Skin of body (tissue), 3 donors: ENCODE measurements at places on chromosomes 16 and 17. TPM values are rescaled to one million over a fixed set of nuclear protein-coding genes. Genes with fewer than 3 reads are reported as not detected.

DNA sequence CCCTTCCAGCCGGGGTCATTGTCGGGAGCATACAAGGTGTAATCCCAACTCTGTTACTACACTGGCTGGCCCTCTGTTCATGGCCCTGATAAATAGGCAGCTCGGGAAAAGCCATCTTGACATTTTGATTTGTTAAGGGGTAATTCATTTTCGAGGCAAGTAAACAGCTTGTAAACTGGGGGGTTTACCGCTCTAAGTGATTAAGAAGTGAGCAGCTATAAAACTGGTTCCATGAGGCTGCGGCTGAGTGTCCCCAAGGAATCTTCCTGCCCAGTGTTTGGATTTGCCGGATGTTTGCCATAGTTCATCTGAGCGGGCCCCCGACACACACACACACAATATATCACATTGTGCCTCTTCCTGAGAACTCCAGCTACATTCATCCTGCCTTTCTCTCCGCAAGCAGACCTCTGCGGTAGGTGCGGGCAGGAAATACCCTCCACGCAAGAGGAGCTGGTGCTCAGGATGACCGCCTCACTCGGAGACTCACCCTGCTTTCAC lies 92.2 kb downstream of the SOCS1 start:
- DNase-seq = no peak

DNA sequence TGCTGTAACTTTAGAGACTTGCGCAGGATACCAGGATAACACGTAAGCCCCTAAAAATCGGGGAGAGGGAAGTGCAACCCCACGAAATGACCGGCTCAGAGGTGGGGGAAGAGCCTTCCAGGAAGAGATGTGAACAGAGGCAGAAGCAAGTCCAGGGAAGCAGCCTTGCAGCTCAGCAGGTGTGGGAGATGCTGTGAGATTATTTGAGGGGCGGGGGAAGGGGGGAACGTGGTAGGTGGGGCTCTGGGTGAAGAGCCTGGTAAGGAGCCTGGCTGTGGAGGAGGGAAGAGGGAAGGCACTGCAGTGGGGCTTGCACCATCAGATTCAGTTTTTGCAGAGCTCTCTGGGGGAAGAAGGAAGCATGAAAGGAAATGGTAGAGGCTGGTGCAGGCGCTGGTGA lies 95.4 kb upstream of the CACNG5 start:
- no peak for DNase-seq

DNA sequence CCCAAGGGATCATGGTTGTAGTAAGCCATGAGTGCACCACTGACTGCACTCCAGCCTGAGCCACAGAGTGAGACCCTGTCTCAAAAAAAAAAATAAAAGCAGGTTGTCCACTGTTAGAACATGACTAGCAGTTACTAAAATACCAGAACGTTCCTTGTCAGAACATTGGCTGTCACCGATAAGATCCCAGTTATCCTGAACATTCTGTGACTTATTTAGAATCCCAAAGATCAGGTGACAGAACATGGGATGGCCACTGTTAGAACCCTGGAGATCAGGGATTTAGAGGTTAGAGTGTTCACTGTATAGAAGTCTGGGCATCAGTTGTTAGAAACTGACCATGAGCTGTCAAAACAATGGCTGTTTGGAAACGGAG lies 8.6 kb downstream of the CES4A start:
- no peak for DNase-seq

GRCh38 chr16:13909872-13910303 lies 10.1 kb upstream of the ERCC4 start:
- DNase-seq = no peak

DNA sequence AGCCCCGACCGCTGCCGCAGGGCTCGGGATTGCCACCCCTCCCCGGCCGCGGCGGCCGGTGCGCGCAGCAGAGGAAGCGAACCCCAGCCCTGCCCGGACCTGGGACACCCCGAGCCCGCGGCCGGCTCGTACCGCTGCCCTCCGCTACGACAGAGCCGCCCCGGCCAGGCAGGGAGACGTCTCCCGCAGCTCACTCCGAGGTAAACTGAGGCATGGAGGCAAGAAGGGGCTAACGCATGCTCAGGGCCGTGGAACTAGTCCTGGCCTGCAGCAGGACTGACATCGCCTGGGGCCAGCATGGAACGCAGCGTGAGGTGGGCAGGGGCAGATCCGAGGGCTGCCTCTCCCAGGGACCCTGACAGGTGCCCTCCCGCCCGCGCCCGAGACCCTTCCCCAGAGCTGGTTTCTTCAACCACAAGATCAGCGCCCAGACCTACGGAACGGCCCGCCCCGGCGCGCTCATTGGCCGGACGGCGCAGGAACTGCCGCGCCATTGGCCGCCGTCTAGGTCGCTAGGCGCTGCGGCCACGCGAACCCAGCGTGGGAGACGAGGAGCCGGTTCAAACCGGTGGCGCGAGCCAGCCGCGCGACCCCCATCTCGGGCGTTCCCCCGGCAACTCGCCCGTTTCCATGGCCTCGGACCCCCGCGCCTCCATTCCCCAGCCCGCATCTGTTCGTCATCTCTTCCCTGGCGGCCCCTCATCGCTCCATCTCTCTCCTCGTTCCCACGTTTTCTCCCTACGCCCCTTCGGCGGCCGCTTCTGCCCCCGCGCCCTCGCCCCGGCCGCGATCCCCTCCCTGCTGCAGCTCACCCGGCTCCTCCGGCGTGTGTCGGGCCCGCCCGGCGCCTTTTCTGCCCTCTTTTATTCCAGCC lies at the start of gene SLC43A2:
Gene SLC43A2 (minus strand): TSS at position 853 of the 874 bp plus-strand sequence. CDS start 960 bp downstream, outside the sequence.
- DNase-seq = peak; percentile 40

- DNase-seq = no peak
These were observed 69.2 kb downstream of the MAP2K4 start for GRCh38 chr17:12089809-12090384.

The P2RX5 gene
- 1.5 TPM for total RNA-seq

The C16orf86 gene
- 1.8 TPM for total RNA-seq

The PRR35 gene
- total RNA-seq = not detected
